ENCODE measurements at places on chromosomes 2 and 18.

DNA sequence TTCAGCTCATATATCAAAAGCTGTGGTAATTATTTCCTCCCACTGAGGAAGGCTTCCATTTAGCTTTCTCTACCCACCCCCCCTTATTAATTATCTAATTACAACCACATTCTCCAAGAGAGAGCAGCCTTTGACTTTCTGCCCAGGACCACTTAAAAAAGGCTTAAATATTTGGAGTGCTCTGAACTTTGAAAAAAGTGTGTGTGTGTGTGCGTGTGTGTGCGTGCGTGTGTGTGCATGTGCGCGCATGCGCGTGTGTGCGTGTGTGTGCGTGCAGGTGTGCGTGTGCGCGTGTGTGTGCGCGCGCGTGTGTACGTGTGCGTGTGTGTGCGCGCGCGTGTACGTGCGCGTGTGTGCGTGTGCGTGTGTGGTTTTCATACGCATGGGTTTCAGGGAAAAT lies 57.8 kb downstream of the TWIST2 start:
- DNase-seq = no peak

DNA sequence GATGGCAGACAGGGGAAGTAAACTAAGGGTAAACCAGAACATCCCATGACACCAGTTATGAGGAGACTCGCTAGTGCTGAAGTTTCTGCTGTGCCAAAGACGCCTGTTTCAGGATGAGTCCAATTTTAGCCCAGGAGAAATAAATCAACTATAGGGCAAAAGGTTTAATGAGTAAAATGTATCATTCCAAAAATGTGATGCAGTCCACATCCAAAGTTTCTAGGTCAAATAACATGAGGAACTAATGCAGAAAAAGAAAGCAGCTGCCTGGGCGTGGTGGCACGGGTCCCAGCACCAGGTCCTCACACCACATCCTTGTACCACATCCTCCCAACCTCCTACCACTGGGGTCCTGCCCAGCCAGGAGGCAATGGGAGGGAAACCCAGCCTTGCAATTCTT lies 126.9 kb upstream of the CTAGE1 start:
- no peak for DNase-seq

DNA sequence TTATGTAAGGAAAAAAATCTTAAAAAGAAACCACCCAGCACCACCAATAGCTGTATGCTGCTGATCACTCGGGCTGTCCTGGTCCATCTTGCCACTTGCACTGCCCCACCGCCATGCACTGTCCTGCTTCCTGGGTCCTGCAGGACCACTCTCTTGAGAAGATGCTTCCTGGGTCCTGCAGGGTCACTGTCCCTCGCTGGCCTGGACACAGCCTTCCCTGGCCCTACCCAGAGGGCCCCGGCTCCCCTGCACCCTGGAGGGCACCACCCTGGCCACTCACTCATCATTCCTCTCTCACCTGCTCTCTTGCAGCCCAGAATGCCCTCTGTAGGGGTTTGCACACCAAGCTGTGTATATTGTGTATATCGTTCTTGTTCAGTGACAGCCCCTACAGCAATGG lies 2.4 kb upstream of the OTOS start:
- no peak for DNase-seq

DNA sequence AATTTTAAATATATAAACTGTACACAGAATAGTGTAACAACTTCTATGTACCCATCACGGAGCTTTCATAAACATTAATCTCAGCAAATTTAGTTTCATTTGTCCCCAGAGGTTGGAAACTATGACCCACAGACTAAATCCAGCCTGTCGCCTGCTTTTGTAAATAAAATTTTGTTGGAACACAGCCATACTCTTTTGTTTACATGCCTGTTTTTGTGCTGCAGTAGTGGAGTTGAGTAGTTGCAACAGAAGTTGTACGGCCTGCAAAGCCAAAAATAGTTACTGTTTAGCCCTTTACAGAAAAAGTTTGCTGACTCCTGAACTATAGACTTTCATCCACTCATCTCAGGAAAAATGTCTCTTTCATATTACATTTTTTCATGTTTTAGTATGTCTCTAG lies 39.8 kb downstream of the RBM45 start:
- no peak for DNase-seq

DNA sequence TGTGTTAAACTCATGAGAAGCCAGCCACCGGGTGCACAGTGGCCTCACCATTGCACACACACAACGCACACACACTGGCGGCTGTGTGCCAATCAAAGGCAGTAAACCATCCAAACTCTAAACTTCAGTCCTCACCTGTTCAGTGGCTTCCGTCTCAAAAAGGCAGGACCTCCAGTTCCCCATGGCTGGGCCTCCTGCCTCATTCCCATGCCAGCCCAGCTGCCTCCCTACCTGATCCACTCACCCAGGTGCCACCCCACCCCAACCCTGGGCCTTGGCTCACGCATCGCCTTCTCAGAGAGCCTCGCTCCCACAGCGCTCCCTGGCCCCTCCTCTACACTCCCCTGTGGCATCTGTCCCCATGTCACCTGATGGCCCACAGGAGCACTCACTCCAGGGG lies 190.9 kb downstream of the EIPR1 start:
- DNase-seq = no peak

Measured in AG04450 (cell line).